ENCODE measurements at places on chromosomes 12 and 14. TPM values are rescaled to one million over a fixed set of nuclear protein-coding genes. Genes with fewer than 3 reads are reported as not detected.
A peak's percentile ranks its signal among the peaks of the same experiment; 100 is the strongest.

The EXOC3L4 gene
- total RNA-seq: not detected

The PALS1 gene
- total RNA-seq: 8.9 TPM

The NPAS3 gene
- not detected for total RNA-seq

The CMA1 gene
- not detected for total RNA-seq

DNA sequence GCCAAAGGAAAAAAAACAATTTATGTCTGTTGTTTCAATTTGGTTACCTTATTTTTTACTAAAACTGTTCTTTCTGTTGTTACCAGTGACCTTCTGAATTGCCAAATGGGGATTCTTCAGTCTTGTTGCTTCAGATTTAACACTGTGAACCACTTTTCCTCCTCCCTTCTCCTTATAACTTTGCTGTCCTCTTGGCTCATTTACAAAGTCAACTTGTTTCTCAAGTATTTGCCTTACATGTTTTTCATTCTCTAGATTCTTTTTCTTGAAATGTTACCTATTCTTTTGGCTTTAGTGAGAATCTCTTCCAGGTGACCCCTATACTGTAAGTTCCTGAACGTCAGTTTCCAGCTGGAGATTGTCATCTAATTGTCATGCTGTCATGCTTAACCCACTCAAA lies 19.4 kb downstream of the FUT8 start:
- H3K36me3 ChIP-seq: peaks cover 4% of the 10 kb centered on the region
- H3K4me1 ChIP-seq: peaks cover 42% of the 10 kb centered on the region
- no peak for DNase-seq
- no peak overlapping the region for H3K4me3 ChIP-seq

GRCh38 chr14:54761835-54762234 lies 140.8 kb downstream of the GCH1 start:
- no peaks in the 10 kb centered on the region for H3K27me3 ChIP-seq
- peaks cover 17% of the 10 kb centered on the region for H3K4me1 ChIP-seq
- H3K4me3 ChIP-seq: peak overlapping the region; percentile 44
- peaks cover 4% of the 10 kb centered on the region for H3K36me3 ChIP-seq
- no peak for DNase-seq

DNA sequence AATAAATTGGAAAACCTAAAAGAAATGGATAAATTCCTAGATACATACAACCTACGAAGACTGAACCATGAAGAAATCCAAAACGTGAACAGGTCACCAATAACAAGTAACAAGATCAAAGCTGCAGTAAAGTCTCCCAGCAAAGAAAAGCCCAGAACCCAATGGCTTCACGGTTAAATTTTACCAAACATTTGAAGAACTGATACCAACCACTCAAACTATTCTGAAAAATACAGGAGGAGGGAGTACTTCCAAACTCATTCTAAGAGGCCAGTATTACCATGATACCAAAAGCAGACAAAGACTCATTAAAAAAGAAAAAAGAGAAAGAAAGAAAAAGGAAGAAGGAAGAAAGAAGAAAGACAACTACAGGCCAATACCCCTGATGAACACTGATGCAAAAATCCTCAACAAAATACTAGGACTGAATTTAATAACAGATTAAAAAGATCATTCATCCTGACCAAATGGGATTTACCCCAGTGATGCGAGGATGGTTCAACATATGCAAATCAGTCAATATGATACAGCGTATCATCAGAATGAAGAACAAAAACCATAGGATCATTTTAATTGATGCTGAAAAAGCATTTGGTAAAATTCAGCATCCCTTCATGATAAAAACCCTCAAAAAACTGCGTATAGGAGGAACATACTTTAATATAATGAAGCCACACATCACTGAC lies 26.9 kb upstream of the CCDC88C start:
- H3K27me3 ChIP-seq: peaks cover 9% of the 10 kb centered on the region
- no peaks in the 10 kb centered on the region for H3K4me1 ChIP-seq
- no peak for DNase-seq
- no peak overlapping the region for H3K4me3 ChIP-seq
- no peak overlapping the region for H3K27ac ChIP-seq
- no peaks in the 10 kb centered on the region for H3K36me3 ChIP-seq

- no peak for DNase-seq
- H3K4me3 ChIP-seq: no peak overlapping the region
- no peak overlapping the region for H3K27ac ChIP-seq
- no peaks in the 10 kb centered on the region for H3K4me1 ChIP-seq
Measured at GRCh38 chr12:106030210-106031071, 108.3 kb downstream of the NUAK1 start.

DNA sequence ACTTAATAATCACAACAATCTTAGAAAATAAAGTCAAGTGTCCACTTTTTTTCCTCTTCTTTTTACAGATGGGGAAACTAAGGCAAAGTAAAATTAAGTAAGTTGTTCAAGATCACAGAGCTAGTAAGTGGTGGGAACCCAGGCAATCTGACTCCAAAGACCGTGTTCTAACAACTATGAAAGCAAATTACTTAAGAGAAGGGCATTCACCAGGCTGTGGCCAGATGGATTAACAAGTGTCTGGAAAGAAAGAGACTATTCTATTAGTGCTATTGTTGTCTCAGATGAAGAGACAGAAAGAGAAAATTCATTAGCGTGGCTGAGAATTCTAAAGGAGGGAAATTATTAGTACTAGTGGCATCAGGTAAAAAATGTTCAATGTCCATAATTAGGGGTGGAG lies 48.5 kb downstream of the FGD6 start:
- no peaks in the 10 kb centered on the region for H3K4me1 ChIP-seq
- no peak for DNase-seq
- no peaks in the 10 kb centered on the region for H3K27me3 ChIP-seq
- H3K36me3 ChIP-seq: peaks cover 3% of the 10 kb centered on the region
- H3K4me3 ChIP-seq: no peak overlapping the region

GRCh38 chr12:107822356-107822755 lies 47.9 kb downstream of the ASCL4 start:
- H3K27me3 ChIP-seq: no peaks in the 10 kb centered on the region
- no peak for DNase-seq
- no peak overlapping the region for H3K27ac ChIP-seq
- no peaks in the 10 kb centered on the region for H3K4me1 ChIP-seq
- no peak overlapping the region for H3K4me3 ChIP-seq

DNA sequence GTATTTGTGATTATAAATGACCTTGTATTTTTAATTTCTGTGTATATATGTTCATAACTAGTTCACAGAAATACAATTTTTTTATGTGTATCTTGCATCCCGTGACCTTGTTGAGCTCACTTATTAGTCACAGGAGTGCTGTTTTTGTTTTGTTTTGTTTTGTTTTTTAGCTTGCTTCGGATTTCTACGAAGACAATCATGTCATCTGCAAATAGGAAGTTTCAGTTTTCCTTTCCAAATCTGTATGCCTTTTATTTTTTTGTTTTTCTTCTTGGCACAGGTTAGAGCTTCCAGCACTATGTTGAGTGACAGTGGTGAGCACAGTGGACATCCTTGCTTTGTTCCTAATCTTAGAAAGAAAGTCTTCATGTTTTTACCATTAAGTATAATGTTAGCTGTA lies 229.2 kb upstream of the GARIN6 start:
- no peaks in the 10 kb centered on the region for H3K27me3 ChIP-seq
- DNase-seq: no peak
- no peak overlapping the region for H3K27ac ChIP-seq

DNA sequence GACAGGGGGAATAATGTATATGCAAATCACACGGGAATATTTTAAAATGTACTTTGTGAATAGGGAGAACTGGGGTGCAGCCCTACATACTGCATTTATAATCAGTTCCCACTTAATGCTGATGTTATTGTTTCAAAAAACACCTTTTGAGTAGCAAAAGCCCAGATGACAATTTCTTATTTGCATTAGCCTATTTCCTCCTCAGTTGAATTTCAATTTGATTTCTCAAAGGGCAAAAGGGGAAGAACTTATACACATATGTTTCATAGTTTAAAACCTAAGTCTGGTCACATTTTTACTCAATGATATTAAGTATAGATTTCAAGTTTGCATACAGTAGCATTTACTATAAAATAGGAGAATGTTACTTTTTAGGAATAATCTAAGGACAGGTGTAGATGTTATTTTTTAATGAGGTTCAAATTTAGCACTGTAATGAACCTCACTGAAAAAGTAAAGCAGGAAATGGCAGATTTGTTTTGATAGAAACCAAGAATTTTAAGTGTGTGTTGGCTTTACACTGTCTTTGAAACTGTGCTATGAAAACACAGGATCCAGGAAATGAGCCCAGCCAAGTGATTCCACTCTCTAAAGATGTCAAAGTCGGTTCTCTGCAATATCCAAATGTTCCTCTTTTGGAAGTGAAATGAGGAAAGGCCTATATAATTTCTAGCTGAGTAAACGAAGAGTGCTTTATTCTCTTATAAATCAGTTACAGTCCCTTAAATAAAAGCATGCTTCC lies 367.4 kb downstream of the BTG1 start:
- H3K27ac ChIP-seq: peak overlapping the region; percentile 93
- DNase-seq: no peak
- peaks cover 17% of the 10 kb centered on the region for H3K4me1 ChIP-seq
- H3K4me3 ChIP-seq: peak overlapping the region; percentile 33
- no peaks in the 10 kb centered on the region for H3K27me3 ChIP-seq
- peaks cover 3% of the 10 kb centered on the region for H3K36me3 ChIP-seq

DNA sequence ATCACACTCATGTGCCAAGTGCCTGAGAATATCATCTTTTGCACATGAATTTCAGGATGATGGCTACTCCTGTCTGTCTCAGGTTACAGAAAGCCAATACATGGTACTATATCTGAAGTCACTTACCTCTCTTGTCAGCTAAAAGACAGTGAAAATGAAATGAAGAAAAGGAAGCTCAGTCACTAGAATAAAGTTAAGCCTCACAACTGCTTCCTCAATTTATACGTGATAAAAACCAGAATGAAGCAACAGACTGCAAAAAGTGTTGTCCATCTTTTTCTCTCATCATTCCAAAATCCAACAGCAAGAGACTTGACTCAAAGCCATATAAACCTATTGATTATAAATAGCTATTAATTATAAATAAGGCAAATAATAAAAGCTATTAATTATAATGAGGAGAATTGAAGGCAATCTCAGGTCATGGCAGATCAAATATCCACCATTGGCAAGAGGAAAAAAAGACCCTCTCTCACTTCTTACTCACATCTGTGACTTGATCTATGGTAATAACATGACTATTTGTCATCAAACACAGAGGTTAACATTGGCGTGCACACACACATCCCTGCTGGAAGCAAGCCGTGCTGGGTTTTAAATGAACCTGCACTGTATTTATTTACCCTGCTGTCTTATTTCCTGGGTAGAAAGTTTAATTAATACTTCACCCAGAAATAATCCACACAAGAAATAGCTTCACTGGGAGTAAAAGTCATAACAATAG lies 10.0 kb downstream of the NIN start:
- H3K27ac ChIP-seq: peak overlapping the region; percentile 94
- peak overlapping the region; percentile 87 for H3K4me3 ChIP-seq
- H3K4me1 ChIP-seq: peaks cover 60% of the 10 kb centered on the region
- H3K27me3 ChIP-seq: no peaks in the 10 kb centered on the region
- DNase-seq: no peak

- no peak overlapping the region for H3K4me3 ChIP-seq
- no peaks in the 10 kb centered on the region for H3K4me1 ChIP-seq
- H3K27ac ChIP-seq: no peak overlapping the region
- no peaks in the 10 kb centered on the region for H3K27me3 ChIP-seq
- DNase-seq: no peak
Measured at GRCh38 chr14:75909630-75910029, 72.2 kb downstream of the TGFB3 start.

DNA sequence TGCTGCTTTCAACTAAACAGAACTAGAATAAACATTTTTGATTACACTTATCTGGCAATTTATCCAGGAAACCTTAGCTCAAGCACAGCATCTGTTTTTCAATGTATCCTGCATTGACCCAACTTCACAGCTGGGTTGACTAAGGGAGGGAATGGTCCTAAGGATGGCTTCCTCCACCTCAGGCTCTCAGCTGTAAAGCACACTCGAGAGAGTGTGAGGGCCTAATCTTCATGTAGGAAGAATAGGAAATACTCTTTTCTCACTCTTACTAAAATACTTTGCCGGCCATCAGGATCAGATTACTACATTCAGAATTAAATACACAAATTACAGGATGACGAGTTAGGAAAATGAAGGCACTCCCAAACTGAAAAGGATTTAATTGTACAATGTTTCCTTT lies 7.2 kb downstream of the SETD3 start:
- no peak overlapping the region for H3K4me3 ChIP-seq

- H3K27me3 ChIP-seq: no peaks in the 10 kb centered on the region
- H3K4me3 ChIP-seq: no peak overlapping the region
- no peaks in the 10 kb centered on the region for H3K36me3 ChIP-seq
- no peaks in the 10 kb centered on the region for H3K4me1 ChIP-seq
- DNase-seq: no peak
- no peak overlapping the region for H3K27ac ChIP-seq
Measured at GRCh38 chr14:40133463-40133862, 701.2 kb upstream of the FBXO33 start.

DNA sequence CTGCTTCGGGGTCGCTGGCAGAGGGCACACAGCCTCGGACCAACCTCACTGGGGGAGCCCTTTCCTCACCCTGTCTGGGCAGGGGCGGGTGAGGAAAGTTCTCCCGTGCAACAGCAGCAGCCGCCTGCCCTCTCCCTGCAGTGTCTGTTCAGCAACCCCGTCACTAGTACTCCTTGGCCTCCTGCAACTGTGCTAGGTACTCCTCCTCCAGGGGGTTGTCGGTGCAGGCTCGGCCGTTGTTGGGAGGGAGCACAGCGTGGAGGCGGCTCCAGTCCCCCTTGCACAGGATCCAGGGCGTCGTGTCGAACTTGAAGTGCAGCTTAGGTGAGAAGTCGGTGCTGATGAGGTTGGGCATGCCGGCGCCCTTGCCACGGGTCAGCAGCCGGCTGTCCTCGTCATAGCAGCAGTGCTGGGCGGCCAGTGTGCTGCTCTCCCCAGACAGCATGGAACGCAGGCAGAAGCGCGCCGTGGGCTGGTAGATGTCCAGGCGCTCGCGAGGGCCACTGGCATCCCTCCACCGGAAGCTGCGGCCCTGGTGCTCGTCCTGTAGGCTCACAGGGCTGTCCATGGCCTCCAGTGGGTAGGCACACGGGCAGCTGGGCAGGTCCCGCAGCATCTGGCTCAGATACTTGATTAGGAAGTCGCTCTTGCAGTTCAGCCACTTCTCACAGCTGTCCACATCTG lies 17.7 kb downstream of the AHSA1 start:
- H3K36me3 ChIP-seq: no peaks in the 10 kb centered on the region
- H3K4me1 ChIP-seq: no peaks in the 10 kb centered on the region
- H3K27me3 ChIP-seq: peaks cover 13% of the 10 kb centered on the region
- no peak for DNase-seq
- no peak overlapping the region for H3K27ac ChIP-seq

GRCh38 chr12:132604668-132605441 lies 5.5 kb downstream of the LRCOL1 start:
- peaks cover 8% of the 10 kb centered on the region for H3K36me3 ChIP-seq
- no peak for DNase-seq
- H3K4me3 ChIP-seq: no peak overlapping the region
- peaks cover 65% of the 10 kb centered on the region for H3K27me3 ChIP-seq
- peaks cover 22% of the 10 kb centered on the region for H3K4me1 ChIP-seq

Data from T-helper 17 cell (primary cell).